ENCODE measurements at places on chromosomes 4 and X.

GRCh38 chr4:6150046-6150735 lies 50.2 kb downstream of the JAKMIP1 start:
- DNase-seq = no peak

GRCh38 chrX:95071052-95071451 lies 1397.0 kb downstream of the FAM133A start:
- DNase-seq = no peak

DNA sequence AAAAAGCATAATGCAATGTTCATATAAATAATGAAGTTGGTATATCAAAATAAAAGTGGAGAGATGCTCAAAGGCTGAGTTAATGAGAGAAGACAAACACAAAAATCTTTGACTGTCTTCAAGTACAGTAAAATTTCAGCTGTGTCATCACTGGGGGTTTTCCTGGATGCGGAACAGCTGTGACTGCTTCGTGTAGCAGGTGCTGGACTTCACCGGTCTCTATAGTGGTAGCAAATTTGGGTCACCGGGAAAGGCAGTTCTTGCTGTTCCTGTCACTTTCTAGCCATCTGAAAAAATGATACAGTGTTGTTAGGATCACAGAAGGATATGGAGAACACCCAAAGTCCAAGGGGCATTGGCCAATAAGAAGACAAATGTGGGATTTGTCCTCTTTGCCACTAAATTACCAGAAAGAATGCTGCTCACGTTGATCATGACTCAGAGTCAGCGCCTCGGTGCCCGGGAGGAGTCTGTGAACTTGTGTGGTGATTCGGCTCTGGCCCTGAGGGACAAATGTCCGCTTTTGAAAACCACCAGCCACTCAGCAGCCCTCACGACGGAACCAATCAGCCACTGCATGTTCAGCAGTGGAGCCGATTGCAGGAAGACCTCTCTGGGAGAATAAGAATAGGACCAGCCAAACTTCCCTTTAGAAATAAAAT lies 230.1 kb upstream of the FAT1 start:
- no peak for DNase-seq

- no peak for DNase-seq
Observed at GRCh38 chr4:35541146-35541887, 703.0 kb downstream of the ARAP2 start.

DNA sequence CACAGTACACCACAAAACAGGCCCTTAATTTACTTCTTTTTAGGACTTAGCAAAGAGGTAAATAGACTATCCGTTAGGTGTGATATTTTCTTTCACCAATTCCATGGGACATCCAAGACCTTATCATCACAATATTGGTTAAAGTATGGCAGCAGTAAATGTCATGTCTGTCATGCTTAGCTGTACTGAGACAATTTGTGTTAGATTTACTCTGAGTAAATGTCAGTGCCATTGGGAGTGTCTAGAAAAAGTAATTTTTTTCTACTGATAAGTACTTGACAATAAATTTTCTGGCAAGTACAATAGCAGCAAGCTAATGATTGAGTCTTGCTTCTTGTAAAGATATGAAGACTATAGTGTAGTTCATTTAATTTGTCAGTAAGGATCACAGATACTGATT lies 756.1 kb downstream of the FAM133A start:
- DNase-seq = no peak

- DNase-seq = no peak
Observed at GRCh38 chr4:22047793-22048192, 99.2 kb upstream of the KCNIP4 start.

GRCh38 chr4:78207951-78208350 lies 150.8 kb downstream of the FRAS1 start:
- no peak for DNase-seq

GRCh38 chr4:15398001-15398400 lies 29.8 kb upstream of the C1QTNF7 start:
- DNase-seq = no peak

- no peak for DNase-seq
Observed at GRCh38 chr4:99157478-99157935, 13.4 kb upstream of the ADH4 start.

DNA sequence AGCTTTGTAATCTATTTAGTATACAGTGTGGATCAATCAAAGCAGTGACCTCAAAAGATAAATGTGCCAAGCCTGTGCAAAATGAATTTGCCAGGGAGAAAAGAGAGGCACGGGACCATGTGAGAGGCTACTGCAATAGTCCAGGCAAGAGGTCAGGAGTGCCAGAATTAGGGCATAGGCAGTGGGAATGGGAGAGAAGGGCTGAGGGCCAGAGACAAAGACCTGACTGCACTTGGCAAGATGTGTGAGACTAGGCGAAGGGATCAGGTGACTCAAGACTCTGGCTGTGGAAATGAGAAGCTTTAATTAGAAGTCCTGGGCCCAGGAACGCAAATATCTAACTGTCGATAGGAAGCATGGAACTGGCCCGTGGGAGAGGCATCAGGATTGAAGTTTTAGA lies 168.1 kb downstream of the DHX15 start:
- no peak for DNase-seq

DNA sequence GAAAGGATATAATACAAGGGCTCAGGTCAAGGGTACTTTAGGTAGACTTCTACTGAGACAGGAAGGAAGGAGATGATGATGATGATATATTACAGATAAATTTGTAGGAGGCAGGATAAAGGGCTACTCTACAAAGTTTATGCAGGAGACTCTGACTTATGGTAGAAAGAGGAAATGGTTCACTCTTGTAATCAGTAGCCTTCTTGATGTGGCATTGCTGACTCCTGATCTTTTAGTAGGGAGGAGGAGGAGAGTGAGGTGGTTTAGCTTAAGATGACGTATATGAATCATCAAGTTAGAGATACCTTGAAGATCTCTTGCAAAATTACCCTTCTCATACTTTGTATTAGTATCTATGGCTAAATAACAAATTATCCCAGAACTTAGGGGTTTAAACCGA lies 4.7 kb downstream of the BLTP1 start:
- DNase-seq = peak; percentile 48

- no peak for DNase-seq
Observed at GRCh38 chr4:184731056-184731455, 2.8 kb downstream of the CENPU start.

- DNase-seq = no peak
Observed at GRCh38 chrX:97766501-97767095, 882.9 kb downstream of the RPA4 start.

- DNase-seq = no peak
Observed at GRCh38 chr4:25795566-25796454, 67.0 kb downstream of the SEL1L3 start.

DNA sequence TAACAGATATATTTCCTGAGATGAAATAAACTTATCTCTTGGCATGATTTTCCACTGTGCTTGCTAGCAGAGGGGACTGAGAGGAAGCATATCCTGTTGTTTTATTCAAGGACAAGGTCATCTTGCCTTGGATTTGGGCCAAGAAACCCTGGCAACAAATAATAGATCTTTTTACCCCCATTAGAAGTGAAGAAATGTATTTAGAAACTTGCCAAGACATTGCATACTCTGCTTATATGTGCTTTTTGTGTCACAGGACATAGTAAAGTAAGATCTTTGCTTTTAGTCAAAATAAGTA lies 170.2 kb downstream of the RAPGEF2 start:
- DNase-seq = no peak

GRCh38 chrX:153445106-153445855 lies 575 bp downstream of the TREX2 start:
- no peak for DNase-seq

DNA sequence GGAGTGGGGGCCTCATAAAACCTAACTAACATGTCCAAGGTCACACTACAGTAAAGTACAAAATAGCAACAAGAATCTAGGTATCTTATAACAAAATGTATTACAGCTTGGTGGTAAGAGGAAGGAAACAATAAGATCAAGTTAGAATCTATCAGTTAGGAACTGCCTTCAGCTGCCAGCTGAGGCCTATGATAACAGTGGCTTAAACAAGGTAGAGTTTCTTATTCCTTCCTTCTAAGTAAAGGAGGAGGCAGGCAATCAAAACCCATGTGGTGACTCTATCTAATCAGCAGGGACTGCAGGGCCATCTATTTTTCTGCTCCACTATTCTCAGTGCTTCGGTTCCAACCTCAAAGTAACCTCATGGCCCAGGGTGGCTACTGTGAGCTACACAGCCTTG lies 10.9 kb downstream of the SH3D19 start:
- no peak for DNase-seq

GRCh38 chr4:17771284-17771908 lies 10.0 kb downstream of the FAM184B start:
- no peak for DNase-seq

Data from Jurkat, Clone E6-1 (cell line).